ENCODE measurements at places on chromosomes 4 and X.

- no peak for DNase-seq
Measured at GRCh38 chr4:69057620-69058409, 38.5 kb upstream of the UGT2B7 start.

DNA sequence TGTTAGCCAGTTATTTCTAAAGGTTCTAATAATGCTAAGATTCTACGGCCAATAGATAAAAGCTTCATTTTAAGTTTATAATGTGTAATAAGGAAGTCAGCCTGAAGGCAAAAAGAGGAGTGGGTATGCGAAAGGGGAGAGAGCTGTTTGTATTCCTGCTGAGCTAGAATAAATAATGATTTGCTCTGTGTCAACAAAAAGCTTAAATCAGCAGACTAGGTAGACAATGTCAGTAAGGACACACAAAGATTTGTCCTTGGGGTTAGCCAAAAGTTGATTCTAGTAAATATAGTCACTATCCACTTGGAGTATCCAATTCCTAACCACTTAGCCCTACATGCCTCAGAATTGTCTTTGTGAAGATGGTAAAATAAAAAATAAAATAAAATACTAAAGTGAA, 90.3 kb upstream of the GRIA3 start:
- no peak for DNase-seq

GRCh38 chr4:140153419-140153717, 616 bp downstream of the MAML3 start:
- DNase-seq: no peak

DNA sequence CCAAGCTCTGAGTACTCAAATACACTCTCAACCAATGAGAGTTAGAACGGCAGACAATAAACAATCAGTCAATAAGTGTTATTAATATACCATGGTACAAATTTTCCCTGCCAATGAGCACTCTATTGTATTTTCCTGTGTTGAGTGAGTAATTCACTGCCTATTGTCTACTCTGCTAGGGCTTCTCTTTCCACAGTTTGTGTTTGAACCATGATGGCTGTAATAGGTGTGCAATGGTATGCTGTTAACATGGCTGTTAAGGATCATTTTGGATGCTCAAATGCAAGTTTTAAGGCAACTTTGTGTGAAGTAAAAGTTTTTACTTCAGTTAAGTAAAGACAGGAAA, 41.2 kb downstream of the RPS6KA3 start:
- no peak for DNase-seq

DNA sequence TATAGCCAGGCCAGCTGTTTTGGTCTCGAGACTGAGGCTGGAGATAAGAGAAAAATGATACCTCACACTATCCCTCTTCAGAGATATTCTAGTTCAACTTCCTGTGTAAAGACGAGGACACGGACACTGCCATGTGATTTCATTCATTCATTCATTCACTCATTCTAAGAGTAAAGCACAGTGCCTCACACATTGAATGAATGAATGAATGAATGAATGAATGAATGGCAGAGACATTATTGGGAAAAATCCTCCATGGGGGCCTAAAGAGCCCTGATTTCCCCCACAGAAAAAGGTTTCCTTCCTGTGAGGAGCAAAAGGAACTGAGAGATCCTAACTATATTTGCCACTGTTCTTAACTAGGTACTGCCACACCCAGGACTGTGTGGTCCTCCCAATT, 183.4 kb upstream of the MAP3K15 start:
- no peak for DNase-seq

GRCh38 chr4:5112333-5113095, 61.2 kb downstream of the STK32B start:
- no peak for DNase-seq

GRCh38 chr4:146442801-146443200, 78.9 kb downstream of the SLC10A7 start:
- DNase-seq: no peak

DNA sequence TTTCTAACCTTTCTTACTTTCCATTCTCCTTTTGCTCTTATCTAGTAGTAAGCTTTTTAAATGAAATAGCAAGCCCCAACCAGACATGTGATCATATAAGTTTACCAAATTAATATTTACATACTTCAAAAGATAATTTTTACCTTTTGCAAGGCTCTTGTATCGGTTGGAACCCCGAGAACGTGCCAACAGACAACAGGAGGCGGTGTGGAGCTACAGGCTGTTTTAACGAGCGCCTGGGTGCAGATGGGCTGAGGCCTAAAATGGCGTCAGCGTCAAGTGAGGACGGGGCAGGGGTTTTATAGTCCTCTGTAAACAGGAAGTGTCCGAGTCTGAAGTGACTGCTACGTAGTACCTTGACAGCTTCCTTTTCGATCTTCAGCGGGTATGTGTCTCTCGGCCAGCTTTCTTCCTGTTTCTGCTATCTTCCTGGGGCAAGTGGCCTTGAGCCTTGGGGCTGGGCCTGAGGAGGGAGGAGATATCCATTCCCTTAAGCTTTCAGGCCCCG, 342.7 kb downstream of the GALNTL6 start:
- no peak for DNase-seq

DNA sequence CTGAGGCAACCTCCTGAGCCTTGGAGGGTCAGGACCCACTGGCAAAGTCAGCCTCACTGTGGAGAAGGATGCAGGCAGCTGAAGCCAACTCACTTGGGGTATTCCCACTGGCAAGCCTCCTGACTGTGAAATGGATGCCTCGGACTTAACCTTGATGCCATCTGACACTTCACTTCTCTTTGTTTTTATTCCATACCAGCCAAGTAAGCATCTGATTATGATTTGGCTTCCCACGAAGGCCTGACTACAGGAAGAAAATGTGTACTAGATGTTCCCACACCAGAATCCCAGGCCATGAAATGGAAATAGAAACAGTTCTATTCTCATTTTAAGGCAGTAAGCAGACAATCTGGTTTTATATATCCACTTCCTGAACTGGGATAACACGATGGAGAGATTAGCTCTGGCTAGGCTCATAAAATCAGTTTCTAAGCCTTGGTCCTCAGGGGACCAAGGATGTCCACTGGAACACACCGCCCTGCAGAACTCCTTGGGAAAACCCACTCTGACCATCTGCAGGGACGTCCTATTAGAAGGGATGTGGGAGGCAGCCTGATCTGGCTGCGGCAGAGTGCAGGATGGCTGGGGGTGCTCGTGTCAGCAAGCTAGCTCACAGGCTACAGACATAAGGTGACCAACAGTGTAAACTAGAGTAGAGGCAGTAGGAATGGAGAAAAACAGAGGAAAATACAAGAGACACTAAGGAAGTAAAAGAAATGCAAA, 89.3 kb downstream of the TSPAN5 start:
- DNase-seq: no peak

- DNase-seq: no peak
Measured at GRCh38 chrX:24282381-24283126, 31.3 kb downstream of the SUPT20HL2 start.

- no peak for DNase-seq
Measured at GRCh38 chr4:172412851-172413580, 599.8 kb downstream of the GALNTL6 start.

DNA sequence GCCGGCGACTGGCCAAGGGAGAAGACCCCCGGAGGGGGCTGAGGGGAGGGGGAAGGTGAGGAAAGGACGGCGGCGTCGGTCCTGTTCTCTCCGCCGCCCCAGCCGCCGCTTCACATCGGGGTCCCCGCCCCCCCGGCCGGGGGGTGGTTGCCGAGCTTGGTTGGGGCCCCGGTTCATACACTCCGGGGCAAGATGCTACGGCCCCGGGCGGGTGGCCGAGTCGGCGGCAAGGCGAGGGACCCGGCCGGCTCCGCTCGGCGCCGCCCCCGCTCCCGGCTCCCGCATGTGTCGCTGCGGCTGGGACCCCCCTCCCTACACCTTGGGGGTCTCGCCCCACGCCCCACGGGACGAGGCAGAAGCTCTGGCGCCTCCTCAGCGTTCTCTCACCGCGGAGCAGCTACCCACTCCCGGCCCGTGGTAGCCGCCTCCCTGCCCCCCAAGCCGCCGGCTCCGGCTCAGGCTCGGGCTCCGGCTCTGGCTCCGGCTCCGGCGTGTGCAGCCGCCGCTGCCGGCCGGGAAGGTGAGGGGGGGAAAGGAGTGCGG, 461 bp downstream of the FBXW7 start:
- DNase-seq: no peak

DNA sequence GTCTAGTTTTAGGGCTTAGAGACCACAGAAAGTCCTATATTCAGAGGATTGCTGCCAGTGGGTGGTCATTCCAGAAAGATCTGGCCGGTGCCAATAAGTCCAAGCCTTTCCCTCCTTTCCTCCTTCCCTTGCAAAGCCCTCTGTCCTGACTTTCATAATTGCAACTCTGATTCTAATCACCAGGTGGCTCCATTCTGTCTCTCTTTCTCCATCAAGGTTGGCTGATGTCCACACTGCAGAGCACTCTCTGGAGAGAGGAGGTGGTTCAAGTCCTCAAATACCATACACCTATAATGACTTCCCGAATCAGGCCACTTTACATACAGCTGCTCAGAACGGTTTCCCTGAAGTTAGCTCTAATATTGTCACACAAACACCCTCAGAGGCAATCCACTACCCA, 22.4 kb upstream of the ARMCX4 start:
- DNase-seq: no peak

DNA sequence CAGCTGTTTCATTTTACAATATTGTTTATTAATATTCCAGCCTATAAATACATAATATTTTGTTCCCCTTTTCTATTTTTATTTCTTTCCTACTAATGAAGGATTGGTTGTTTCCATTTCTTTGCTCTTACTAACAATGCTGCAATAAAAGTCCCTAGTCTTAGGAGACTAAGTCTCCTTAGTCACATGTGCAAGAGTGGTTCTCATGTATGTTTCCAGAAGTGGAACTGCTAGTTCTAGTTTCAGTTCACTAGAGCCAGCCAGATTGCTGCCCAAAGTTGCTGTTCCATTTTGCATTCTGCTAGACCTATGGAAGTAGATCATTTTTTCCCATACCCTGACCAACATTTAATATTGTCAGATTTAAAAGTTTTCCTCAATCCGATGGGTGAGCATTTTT, 44.3 kb downstream of the CNGA1 start:
- no peak for DNase-seq

DNA sequence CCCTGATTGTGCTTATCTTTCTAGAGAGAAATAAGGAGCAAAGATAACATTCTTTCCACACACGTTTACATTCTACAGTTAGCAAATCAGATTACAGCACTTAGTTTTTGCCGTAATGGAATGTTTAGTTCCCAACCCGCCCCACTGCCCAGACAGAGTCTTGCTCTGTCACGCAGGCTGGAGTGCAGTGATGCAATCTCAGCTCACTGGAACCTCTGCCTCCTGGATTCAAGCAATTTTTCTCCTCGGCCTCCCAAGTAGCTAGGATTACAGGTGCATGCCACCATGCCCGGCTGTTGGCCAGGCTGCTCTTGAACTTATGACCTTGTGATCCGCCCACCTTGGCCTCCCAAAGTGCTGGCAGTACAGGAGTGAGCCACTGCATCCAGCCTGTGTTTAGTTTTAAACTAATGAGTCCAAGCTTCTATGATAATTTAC, 8.4 kb upstream of the PRPS1 start:
- DNase-seq: no peak

DNA sequence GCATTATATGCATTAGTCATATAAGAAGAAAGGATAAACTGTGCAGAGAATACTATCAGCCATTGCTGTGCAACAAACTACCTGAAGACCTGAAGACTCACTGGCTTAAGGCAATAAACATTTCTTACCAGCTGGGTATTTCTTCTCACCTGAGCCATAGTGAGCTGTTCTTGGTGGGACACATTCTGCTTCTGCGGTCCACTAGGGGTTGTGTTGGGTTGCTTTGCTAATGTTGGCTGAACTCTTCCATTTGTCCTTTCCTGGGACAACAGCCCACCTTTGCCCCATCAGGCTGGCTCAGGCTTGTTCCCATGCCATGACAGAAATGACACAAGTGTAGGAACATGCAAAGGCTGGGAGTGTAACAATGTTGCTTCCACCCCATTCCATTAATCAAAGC, 388.6 kb downstream of the PCDH7 start:
- no peak for DNase-seq

DNA sequence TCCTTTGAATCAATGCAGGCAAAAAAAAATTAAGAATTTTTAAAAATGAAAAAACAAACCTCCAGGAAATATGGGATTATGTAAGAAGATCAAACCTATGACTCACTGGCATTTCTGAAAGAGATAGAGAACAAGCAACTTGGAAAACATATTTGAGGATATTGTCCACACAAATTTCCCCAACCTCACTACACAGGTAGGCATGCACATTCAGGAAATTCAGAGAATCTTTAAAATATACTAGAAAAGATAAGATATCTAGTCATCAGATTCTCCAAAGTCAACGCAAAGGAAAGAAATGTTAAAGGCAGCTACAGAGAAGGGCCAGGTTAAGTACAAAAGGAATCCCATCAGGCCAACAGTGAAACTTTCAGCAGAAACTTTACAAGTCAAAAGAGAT, 85.6 kb downstream of the ANTXR2 start:
- DNase-seq: no peak

- no peak for DNase-seq
Measured at GRCh38 chr4:25178838-25179261, 18.6 kb upstream of the SEPSECS start.

DNA sequence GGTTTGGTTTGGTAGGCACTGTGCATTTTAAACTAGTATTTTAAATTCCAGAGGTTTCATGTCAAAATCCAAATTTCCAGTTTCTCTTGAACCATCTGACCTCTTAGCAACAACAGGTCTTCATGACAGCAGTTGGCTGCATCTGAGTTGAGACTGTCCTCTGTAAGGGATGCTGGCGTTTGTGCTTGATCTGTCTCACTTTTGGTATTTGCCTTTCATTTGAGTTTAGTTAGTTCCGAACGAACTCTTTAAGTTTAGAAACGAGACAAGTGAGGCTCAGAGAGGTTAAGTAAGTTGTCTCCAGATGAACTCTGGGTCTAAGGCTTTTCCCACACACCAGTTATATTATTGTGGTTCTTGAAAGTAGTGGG, 29.1 kb downstream of the SPARCL1 start:
- DNase-seq: no peak

DNA sequence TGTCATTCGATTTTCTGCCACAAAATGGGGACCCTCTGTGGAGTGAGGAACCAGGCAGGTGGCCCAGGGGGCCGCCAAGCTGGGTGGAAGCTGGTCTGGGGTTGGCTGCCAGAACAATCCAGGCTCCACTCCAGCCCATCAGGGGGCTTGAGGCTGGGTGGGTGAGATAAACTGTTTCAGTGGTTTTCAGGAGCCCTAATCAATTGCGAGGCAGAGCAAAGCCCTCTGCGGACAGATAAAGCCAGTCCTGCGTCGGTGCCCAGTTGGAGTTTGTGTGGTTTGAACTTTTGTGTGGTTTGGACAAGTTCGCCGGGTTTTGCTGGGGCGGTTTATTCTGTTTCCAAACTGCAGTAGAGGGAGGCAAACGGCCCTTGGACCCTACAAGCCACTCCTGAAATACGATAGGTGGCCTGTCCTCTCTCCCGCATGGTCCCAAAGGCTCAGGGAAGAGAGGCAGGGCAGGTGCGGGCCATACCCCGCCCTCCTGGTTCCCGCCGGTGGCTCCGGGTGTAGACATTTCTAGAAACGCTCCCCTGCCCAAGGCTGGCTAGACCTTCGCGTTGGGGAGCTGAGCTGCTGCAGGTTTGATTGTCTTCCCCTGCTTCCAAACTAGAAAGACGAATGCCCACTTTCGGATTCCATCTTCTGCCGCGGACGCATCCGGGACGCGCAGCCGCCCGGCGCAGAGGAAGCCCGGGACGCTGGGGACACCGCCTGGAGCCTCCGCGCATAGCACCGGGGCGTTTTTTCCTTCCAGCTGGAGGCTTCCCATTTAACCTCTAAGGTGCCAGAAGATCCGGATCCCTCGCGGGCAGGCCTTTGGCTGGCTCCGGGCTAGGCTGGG, 169.0 kb upstream of the BCOR start:
- DNase-seq: peak; percentile 69

GRCh38 chr4:6901669-6902317, 7.8 kb upstream of the TBC1D14 start:
- DNase-seq: no peak
